ENCODE measurements at places on chromosomes 11 and 22.

DNA sequence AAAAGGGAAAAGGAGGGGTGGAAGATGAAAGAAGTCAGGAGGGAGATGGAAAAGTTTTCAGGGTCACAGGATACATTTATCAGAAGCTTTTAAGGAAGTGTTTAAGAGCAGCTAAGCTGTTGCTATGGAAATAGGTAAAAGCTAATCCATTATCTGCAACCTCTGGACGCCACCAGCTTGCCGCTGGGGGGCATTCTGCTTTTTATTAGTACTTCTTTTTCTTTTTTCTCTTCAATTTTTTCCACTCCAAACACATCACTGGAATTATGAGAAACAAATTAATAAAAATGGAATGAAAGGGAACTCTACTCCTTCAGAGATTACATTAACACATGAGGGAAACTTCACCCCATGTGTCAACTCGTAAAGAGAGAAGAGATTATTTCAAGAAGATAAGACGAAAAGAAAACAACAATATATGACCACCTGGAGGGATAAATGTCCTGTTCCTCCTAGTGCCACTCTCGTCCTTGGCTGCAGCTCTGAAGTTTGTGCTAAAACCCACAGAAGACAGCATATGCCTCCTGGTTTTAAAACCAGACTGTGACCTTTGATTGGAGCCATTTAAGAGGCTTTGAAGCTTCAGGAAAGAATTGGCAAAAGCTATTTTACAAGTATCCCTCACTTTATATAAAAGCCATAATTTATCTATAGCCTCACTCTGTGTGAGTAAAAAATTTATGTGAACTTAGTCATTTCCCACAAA, 972.8 kb downstream of the OPCML start:
- no peak for DNase-seq

DNA sequence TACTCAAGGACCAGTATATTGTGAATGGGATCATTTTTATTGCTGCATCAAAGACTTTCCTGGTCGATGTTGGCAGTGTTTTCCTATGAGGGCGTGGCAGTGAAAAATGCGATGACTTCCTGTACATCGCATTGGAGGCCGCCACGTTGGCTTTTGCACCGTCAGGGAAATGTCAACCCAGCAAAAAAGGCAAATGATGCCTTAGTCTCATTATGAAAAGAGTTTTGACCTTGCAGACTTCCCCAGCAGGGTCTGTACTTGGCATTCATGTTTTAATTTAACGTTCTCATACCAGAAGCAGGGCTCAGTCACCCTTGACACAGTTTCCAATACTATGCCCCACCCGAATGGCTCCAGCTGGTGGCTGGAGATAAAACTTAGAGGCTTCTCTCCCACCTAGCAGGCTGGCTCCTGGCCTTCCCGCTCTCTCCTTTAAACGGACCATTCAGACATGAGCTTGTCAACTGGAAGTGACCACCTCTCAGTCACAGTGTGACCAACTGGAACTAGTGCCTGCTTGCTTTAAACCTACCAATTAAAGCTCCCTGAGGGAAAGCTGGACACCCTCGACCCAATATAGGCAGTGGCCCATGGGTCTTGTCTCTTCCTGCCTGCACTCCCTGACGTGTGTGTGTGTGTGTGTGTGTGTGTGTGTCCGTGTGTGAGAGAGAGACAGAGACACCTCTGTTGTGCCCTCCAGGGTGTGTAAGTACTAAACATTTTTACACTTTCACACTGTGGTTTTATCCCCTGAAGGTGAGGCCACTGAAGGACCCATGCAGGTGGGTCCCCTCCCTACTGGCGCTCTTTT, 8.7 kb upstream of the GDPD5 start:
- DNase-seq = no peak

GRCh38 chr11:125275905-125276618, 111.5 kb downstream of the PKNOX2 start:
- no peak for DNase-seq

DNA sequence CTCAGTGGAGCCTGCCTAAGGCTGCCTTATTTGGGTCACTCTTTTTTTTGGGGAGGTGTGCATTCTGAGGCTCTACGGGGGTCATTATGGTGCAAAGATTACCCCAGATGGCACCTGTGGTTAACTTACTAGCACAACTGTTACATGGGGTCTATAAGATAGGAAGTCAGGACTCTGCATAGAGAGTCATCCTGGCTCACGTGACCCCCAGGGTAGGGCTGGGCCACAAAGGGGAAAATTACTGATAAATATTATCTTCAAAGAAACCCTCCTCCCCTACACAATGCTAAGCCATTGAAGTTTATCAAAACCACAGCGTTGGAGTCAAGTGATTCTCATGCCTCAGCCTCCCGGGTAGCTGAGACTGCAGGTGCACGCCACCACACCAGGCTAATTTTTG, 397.1 kb downstream of the MN1 start:
- no peak for DNase-seq

DNA sequence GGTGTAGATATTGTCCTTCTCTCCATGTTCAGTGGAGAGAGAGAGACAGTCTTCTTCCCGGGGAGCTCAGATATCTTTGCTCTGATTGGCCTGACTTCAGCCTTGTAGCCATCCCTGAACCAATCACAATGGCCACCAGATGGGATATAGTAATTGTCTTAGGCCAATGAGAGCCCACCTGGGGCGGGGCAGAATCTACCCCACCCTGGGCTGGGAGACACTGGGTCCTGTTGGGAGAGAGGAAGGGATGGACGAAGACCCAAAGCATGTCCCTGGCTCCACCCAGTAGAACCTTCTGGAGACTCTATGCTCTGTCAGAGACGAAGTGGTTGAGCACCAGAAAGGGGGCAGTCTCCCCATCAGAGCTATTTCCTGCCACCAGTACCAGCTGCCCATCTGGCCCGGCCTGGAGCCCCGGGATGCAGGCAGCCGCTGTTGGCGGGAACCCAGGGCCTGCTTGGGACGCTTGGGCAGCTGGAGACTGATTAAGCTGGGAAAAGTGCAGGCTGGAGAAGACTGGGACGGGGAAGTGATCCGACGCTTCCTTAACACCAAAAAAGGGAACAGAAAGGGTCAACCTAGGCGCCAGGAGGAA, 31.6 kb upstream of the CBX7 start:
- DNase-seq = no peak

DNA sequence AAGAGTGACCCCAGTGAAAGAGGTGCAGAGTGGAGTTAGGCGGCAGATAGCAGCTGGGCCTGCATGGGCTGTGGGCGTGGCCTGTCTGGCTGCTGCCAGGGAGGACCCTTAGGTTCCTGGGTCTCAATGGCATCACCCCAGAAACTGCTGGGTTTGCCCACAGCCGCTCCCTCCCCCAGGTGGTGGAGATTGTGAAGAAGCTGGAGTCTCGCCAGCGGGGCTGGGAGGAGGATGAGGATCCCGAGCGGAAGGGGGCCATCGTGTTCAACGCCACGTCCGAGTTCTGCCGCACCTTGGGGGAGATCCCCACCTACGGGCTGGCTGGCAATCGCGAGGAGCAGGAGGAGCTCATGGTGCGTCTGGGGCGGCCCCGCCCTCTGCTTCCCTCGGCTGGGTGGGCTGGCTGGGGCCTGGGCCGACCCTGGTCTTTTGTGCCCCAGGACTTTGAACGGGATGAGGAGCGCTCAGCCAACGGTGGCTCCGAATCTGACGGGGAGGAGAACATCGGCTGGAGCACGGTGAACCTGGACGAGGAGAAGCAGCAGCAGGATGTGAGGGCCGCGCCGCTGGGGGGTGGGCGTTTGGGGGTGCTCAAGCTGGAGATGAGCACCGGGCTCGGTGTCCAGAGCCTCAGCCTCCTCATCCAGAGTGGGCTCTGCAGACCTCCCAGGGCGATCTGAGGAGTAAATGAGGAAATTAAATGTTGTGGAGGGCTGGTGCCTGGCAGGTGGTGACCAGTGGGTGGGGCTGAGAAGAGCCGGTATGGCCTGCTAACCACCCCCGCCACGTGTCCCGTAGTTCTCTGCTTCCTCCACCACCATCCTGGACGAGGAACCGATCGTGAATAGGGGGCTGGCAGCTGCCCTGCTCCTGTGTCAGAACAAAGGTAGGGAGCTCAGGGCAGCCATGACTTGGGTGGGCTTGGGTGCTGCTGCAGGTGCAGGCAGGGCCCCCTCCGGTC, 15.0 kb downstream of the SART1 start:
- DNase-seq = no peak

- DNase-seq = no peak
Measured at GRCh38 chr11:32032478-32032877, 58.4 kb upstream of the RCN1 start.

DNA sequence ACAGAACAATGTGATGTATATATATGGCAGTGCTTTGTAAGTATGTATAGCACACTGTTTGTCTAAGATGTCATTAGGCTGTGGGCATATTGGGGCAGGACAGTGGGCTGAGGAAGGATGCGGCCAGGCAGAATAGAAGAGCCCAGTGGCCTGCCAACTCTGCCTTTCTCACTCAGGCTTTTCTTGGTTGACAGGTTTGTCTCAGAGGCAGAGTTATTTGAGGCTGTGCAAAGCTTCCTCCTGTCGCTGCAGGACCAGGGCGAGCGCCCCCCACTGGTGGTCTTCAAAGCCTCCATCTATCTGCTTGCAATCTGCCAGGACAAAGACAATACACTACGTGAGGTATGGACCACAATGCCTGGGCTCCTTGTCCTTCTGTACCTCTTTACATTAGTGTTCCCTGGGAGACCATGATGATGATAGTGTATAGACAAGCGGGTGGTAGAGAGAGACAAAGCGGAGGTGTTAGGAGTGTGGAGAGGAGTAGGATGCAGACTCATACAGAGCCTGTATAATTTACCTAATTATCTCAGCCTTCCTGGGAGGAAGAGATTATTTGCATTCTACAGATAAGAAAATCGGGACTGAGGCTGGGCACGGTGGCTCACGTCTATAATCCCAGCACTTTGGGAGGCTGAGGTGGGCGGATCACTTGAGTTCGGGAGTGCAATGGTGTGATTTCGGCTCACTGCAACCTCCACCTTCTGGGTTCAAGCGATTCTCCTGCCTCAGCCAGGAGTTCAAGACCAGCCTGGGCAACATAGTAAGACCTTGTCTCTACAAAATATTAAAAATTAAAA, 37.3 kb upstream of the CCDC134 start:
- DNase-seq = no peak

GRCh38 chr11:86800076-86800959, at the start of gene PRSS23:
TSS of gene PRSS23 (plus strand) at chr11:86800542. CDS start at chr11:86807644, 7,102 bp downstream.
- DNase-seq = no peak

- DNase-seq = peak; percentile 35
Measured at GRCh38 chr11:76318744-76319384, 62.1 kb downstream of the THAP12 start.

GRCh38 chr11:15699978-15700377, 585.3 kb downstream of the INSC start:
- no peak for DNase-seq

- peak; percentile 61 for DNase-seq
Measured at GRCh38 chr11:130737866-130738431, 178.3 kb downstream of the SNX19 start.

DNA sequence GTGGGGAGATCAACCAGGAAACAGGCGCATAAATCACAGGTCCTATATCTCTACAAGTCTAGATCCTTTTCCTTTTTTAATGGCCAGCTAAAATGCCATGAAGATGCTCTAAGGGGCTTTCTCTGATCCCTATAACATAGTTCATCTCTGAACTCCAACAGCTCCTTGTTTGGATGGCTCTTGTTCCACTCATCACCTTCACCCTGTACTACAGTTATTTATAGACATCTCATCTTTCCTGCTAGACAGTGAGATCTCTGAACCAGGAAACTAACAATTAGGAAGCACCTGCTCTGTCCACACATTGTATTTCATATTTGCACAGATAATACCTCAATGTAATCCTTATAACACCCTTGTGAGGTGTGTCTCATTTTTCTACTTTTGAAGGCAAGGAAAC, 31.6 kb downstream of the KCNA4 start:
- no peak for DNase-seq

DNA sequence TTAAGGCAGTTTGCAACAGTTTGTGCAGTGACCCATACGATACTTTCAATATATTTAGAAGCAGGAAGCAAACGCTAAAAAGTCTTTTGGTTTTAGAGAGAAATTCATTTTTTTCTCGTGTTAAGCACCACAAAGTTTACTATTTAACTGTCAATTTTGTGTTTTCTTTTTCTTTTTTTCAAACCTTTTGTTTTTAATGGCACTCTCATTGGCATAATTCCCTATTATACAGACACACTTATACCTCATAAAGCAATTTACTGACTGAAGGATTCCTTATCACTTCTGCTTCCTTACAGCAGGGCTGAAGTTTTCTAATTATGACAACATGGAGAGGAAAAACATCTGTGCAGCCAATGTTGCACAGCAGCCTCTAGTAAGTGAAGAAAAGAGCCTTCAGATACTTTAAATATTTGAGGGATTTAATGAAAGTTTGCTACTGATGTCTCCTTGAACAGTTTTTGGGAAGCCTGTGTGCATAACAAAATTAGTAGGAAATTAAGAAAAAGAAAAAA, 2191.2 kb downstream of the LRRC4C start:
- no peak for DNase-seq

- no peak for DNase-seq
Measured at GRCh38 chr11:74322667-74323066, 11.2 kb upstream of the P4HA3 start.

DNA sequence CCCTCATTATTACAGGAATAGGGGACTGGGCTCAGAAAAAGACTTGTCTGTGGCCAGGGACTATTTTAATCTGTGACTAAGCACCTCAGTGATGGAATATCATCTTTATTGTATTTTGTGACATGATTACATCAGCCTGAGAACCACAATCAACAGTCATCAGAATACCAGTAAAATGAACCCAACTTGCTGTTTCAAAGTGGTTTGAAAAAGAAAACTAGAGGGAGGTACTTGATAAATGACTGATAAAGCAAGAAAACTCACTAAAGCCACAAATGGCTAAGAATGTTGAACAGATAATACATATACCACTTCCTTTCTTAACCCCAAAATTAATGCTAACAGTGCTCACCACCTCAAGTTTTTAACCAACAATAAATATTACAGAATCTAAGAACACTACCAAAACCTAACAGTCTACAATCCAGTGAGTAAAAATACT, 155.7 kb downstream of the ATG16L2 start:
- DNase-seq = no peak

DNA sequence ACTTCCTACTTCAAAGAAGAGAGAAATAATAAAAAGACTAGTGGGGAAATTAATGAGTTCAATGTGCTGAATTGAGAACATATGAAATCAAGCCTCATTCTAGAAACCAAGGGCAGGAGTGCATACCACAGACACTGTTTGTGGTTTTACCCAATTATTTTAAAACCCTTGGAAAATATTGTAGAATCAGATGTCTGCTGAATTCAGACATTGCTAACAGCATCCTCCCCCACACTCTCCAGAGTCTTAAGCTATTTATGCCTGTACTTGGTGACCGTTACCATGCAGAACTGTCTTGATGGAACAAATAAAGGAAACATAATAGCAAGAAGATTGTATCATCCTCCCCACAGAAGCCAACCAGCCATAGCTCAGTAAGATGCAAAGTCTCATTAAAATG, 850.1 kb downstream of the NTM start:
- peak; percentile 62 for DNase-seq

- no peak for DNase-seq
Measured at GRCh38 chr11:48005136-48005535, 24.8 kb downstream of the PTPRJ start.

GRCh38 chr11:67118181-67118766, 789 bp upstream of the KDM2A start:
- no peak for DNase-seq

GRCh38 chr22:20963201-20964052, 3.6 kb upstream of the AIFM3 start:
- no peak for DNase-seq
